CD4-positive, alpha-beta T cell treated with Interleukin-17A for 1 hour (primary cell): ENCODE measurements at places on chromosomes 5 and 9.

- DNase-seq: no peak
These were observed 136.7 kb upstream of the EFNA5 start for GRCh38 chr5:107807431-107807830.

DNA sequence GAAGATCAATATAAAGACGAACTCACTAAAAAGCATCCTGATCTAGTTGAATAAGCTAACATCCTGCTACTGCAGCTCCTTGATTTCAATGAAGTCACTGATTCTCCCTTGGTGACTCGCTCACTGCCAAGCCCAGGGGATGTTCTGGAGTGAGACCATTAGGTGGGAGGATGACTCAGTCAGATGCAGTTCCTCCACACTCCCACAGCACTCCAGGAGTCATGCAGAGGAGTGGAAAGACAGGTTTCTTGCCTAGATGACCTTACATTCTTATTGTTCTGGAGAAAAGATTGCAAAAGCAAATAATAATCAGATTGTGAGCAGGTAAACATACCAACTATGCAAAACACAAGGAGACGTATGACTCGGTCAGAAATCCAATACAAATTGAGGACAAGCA lies 15.3 kb downstream of the GCNT4 start:
- DNase-seq: no peak

DNA sequence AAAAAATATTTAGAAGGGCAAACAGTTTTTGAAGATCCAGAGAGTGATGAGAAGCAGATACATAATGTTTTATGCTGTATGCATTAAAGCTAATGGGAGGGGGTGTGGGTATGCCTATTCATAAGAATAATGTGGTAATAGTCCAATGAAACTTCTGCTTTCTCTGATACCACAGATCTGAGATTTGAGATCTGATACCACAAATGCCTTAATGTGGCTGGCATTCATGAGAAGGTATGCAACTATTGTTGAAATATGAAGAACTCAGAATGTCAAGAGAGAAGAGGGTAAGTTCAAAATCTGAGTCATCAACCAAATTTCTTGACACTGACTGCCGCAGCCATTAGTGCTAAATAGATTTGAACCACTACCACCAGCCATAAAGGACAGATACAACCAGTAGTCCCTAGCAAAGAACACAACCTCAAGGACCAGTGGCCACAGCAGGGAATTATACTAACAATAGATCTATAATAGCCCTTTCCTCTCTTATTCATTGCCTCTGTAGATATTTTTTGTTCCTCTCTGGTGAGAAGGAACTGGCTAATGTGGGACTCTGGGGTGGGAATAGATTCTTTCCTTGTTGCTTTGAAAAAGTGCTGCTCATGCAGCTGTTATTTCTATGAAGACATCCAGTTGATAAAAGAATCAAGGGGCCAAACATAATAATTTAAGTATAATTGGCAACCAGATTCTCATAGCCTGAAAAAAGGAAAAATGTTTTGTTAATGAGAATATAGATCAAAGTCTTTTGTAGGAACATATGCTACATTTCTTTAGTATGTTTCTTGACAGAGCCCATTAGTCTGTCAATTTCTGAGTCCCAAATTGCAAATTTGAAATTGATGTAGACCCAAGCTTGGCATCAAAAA lies 256.5 kb upstream of the ZNF608 start:
- DNase-seq: no peak

- no peak for DNase-seq
These were observed 60.2 kb downstream of the ARHGAP26 start for GRCh38 chr5:142830241-142831008.

DNA sequence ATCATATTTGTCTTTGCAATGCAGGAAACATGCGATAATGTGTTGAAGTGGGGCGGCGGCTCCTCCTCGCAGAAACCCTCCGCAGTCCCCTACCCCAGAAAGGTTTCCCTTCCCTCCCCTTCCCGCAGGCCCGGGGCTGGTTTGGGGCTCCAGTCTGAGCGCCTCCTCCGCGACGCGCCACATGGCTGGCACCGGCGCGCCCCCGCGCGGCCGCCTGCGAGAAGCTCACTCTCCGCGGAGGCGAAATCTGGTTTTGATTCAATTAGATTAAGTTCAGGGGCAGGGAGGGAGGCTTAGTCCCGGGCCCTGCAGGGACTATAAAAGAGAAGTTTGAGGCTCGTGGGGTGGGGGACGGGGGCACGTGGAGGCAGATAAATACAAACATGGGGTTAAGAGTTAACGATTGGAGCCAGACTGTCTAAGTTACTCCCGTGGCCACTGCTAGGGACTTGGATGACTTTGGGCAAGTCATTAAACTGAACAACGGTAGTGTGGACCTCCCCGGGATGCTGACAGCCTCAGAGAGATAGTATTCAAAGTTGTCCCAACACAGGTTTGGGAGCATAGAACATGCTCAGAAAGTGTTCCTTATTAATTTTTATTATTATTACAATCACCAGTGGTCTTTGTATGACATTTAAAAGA lies 69.4 kb downstream of the MSX2 start:
- DNase-seq: peak; percentile 33
